NCI-H187 (cell line): ENCODE measurements at places on chromosomes 6 and 20.

DNA sequence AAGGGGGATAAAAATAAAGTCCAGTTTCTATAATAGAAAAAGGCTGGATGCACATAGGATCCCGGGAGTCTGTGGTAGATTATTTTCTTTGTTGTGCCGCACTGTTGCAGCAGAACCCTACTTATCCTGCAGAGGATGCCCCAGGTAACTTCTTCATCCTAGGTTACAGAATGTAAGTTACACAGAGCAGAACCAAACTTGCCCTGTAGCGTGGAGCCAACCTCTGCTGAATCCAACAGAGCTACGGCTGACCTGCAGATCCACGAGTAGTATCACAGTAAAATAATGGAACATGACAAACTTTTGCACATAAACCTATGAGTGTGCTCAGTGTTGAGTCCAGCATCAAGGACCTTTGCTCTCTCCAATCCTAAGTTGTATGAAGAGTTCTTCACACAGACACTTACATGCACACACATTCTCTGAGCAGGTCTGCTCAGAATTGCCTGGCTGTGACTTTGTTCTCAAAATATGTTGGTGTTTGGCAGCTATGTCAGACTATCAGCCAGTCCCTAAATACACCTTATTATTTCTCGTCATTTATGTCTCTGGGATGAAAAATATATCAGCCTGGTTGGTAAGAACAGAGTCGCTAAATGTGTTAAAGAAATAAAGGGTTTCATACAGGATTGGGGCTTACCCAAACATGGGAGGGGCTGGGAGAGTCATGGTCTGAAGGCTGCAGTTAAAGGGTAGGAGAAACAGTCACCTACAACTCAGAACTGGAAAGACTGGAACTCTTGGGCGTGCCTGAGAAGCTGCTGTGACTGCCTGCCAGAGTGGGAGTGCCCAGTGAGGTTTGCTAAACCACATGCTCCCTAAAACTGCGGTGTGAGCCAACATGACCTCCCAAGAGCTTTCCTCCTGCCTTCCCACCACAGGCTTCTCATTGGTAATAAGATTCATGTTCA lies 165.1 kb upstream of the SLC24A3 start:
- DNase-seq: no peak

GRCh38 chr6:56025795-56026194 lies 150.4 kb upstream of the BMP5 start:
- no peak for DNase-seq

- DNase-seq: no peak
Measured at GRCh38 chr20:13455713-13456112, 183.0 kb downstream of the TASP1 start.

- DNase-seq: no peak
Measured at GRCh38 chr6:111122458-111123286, 35.4 kb downstream of the SLC16A10 start.

- no peak for DNase-seq
Measured at GRCh38 chr6:467671-468082, 76.1 kb downstream of the IRF4 start.

DNA sequence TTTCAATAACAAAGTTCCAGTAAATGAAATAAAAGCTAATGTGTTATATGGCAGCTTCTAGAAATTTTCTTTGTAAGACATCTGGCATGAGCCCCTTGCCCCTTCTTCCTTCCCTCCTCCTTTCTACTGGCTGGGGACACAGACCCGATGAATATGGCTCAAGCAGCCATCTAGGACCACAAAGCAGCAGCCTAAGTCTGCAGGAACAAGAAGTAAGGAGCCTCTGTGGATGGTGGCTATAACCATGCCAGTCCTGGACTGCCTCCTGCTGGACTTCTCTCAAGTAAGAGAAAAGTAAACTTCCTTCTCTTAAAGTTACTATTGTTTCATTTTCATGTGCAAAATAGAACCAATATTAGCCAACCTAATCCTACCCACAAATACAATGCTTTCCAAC lies 114.9 kb upstream of the DST start:
- DNase-seq: no peak

DNA sequence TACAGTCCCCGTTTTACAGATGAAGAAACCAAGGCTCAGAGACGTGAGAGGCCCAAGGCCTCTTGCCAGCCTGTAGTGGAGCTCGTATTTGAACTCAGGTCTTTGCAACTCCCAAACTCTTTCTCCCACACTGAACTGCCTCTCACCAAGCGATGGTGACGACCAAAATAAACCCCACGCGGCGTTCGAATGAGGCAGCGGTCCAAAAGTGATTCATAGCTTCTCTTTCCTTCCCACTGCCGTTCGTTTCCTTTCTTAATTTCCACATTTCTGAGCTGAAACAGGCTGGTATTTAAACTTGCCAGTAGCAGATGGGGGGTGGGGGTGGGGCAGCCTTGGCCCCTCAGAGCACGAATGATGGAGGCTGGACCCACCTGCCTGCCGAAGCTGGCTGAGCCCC lies 252.9 kb upstream of the KCNG1 start:
- no peak for DNase-seq

DNA sequence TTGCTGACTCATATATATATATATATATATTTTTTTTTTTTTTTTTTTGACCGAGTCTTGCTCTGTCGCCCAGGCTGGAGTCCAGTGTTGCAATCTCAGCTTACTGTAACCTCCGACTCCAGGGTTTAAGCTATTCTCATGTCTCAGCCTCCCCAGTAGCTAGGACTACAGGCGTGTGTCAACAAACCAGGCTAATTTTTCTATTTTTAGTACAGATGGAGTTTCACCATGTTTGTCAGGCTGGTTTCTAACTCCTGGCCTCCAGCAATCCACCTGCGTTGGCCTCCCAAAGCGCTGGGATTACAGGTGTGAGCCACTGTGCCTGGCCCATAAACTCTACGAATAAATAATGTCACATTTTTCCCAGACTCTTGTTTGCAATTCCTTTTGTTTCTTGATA lies 4.8 kb downstream of the LRP11 start:
- no peak for DNase-seq

- no peak for DNase-seq
Measured at GRCh38 chr6:10995114-10995707, 48.9 kb downstream of the ELOVL2 start.

DNA sequence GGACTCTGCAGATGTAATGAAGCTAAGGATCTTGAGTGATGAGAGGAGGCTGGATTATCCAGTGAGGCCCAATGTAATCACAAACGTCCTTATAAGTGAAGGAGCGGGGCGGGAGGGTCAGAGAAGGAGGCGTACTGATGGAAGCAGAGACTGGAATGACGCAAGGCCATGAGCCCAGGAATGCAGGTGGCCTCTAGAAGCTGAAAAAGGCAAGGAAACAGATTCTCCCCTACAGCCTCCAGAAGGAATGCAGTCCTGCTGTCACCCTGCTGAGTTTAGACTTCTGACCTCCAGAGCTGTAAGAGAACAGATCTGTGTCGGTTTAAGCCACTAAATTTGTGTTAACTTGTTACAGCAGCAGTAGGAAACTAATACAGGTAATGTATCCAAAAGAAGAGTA lies 227.9 kb downstream of the PTPRT start:
- DNase-seq: no peak

GRCh38 chr6:167323111-167323510 lies 1.8 kb upstream of the TTLL2 start:
- no peak for DNase-seq

DNA sequence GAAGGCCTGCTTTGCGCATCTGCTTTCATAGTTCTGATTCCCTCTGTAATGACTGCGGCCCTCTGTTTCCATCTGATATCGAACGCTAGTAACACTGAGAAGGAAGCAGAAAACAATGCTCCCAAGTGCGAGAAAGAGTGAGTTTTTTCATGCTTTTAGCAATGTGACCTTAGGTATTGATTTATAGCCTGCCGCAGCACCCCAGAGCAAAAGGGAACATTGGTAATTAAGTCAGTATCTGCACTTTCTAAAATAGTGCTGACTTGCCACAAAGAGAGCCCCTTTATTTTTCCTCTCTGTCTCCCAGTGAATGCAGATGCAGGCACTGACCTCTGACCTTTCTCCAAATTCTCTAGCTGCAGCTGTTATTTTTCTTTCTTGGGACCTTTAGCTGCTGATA lies 129.8 kb downstream of the HDGFL1 start:
- no peak for DNase-seq
